ENCODE measurements at places on chromosomes 2 and 18. TPM values are rescaled to one million over a fixed set of nuclear protein-coding genes. Genes with fewer than 3 reads are reported as not detected.

GRCh38 chr2:179044500-179044899 lies 5.4 kb downstream of the CCDC141 start:
- no peak for DNase-seq

The SP110 gene
- 9.8 TPM for total RNA-seq

The DLGAP1 gene
- total RNA-seq: not detected

GRCh38 chr2:101657787-101658186 lies 39.7 kb upstream of the MAP4K4 start:
- DNase-seq: no peak

- DNase-seq: no peak
Observed at GRCh38 chr2:54585136-54585733, 129.1 kb downstream of the SPTBN1 start.

The TEX44 gene
- total RNA-seq: not detected

The KLHL14 gene
- not detected for total RNA-seq

GRCh38 chr18:13502585-13502984 lies 223.8 kb downstream of the FAM210A start:
- no peak for DNase-seq

The RND3 gene
- total RNA-seq: 22.1 TPM

- DNase-seq: no peak
Observed at GRCh38 chr2:36411962-36412444, 56.4 kb downstream of the CRIM1 start.

- no peak for DNase-seq
Observed at GRCh38 chr2:207969249-207969648, 56.1 kb downstream of the PLEKHM3 start.

The RAB27B gene
- 0.08 TPM for total RNA-seq

DNA sequence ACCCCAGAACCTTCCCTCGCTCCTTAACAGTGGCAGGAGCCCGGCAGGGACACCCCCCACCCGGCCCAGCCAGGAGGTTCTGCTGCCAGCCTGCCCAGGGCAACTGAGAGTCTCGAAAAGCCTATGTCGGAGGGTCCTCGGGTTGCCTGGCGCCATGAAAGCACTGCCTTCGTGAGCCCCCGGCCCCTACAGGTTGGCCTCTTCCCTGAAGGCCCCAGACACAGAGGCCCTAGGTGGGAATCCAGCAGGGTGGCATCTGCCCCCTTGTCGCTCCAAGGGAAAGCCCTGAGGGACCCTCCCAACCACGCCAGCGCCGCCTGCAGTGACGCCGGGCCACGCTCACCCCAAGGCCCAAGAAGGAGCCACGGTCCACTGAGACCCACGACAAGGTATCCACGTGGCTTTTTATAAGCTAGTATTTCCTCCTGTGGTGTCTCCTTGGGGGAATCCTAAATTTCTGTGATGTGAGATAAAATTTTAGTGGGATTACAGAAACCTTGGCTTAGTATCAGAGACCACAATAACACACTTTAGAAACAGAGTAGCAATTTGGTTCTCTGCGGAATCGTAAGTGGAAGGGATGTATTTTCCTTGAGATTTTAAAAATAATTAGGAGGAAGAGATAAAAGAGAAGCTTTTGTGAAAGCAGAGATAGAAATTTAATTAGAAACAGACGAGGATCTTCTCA lies 138.9 kb downstream of the HDAC4 start:
- no peak for DNase-seq

The BOLA3 gene
- total RNA-seq: 88.4 TPM

- DNase-seq: no peak
Observed at GRCh38 chr18:13558124-13558523, 168.2 kb downstream of the FAM210A start.

The SLC5A7 gene
- 0.11 TPM for total RNA-seq

GRCh38 chr2:88452980-88453582 lies 588 bp upstream of the FOXI3 start:
- DNase-seq: no peak

- DNase-seq: no peak
Observed at GRCh38 chr2:210662560-210662959, 106.2 kb downstream of the CPS1 start.

DNA sequence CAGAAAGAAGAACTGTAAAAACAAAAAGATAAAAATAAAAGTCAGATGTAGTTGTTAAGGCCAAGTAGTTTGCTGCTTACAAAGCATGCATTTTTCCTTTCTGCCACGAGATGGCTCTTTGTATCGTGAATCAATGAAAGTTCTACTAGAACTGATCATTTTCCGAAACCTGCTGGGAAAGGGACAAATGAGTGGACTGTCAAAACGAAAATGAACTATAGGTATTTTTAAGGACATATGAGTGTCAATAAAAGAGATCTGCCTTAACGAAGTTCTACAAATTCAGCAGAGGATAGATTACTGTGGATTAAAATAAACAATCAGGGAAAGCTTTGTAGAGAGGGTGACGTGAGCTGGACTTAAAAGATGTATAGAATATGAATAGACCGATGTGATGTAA lies 15.0 kb upstream of the ELOA2 start:
- DNase-seq: no peak

DNA sequence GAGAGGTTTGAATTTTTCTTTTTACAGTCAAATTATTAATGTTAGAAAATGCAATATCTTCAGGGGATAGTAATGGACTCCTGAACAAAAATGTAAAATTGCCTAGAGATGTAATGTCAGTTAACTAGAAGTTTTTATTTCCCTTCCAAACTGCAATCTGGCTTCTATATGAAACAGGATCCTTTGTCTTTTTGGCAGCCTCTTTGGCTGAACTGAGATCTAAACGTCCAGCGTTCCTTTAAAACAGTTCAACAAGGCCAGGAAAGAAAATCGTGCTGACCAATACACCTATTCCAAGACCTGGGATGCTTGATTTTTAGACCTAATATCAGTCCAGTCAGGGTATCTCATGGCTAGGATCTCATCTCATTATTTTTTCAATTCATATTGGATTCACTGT lies 245.5 kb downstream of the FIGN start:
- no peak for DNase-seq

DNA sequence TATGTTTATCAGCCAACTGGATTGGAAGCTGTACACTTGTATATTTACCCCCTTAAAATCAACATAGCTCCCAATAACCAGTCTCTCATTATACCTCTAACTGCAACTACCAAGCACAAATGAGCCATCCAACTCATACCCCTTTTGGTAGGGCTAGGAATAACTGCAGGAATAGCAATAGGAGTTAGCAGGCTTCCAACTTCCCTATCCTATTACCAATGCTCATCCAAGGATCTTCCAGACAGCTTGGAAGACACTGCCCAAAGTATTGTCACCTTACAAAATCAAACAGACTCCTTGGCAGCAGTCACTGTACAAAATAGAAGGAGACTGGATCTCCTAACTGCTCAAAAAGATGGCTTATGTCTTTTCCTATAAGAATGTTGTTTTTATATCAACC lies 61.6 kb downstream of the SLC25A12 start:
- no peak for DNase-seq

- no peak for DNase-seq
Observed at GRCh38 chr2:234869164-234869563, 82.7 kb upstream of the SH3BP4 start.

The CAPN14 gene
- total RNA-seq: 0.35 TPM

- no peak for DNase-seq
Observed at GRCh38 chr2:142688856-142689605, 188.4 kb upstream of the KYNU start.

The IL1B gene
- not detected for total RNA-seq

DNA sequence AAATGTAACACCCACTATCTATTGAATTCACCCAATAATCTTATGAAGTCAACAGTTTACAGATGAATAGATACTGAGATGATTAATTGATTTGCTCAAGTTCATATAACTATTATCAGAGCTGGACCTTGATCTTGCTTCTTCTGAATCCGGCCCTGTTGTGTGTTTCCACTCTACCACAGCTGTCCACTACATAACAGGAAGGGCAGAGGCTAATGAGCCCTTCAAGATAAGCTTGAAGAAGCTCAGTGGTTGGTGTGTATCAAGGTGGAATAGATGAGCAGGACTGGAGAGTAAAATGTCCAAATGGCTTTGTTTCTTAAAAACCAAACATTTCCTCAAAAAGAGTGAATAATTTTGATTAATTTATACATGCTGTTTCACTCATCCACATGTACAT lies 56.4 kb upstream of the ITGB6 start:
- DNase-seq: no peak

DNA sequence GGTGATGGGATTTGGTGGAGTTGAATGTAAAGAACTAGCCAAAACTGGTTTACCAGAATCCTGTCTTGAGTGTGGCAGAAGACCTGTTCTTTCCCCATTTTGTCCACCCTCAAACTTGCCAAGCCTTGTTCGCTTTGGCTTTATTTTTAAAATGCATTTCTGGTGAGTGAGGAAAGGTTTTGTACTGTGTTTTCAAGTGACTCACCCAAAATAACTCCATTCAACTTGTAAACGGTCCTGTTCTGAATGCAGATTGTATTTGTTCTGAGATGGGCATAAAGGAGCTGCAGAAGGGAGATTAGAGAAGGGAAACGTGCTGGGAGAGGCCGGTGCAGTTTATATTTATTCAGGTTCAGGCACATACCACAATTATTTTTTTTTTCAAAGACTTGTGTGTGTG lies 5.3 kb upstream of the ITPRID2 start:
- DNase-seq: no peak

DNA sequence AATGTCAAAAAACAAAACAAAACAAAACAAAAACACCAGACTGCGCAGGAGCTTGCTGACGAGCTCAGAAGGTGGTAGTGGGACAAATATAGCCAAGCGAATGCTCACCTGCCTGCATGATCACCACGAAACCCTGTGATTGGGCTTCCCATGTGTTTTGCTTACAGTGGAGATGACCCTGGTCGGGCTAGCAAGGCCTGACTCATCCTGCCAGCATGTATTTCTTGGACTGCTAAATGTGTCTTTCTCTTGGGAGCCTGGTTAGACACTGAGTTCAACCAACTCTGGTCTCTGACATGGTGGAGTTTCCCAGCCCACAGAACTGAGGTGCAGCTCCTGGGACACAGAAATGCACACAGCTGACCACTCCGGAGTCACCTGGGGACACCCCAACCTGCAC lies 30.7 kb upstream of the DUSP2 start:
- no peak for DNase-seq

The GAL3ST2 gene
- total RNA-seq: not detected

The MRPL19 gene
- 53.9 TPM for total RNA-seq

The EMILIN2 gene
- 24.6 TPM for total RNA-seq

The CMPK2 gene
- total RNA-seq: 3.4 TPM

The ADAM23 gene
- 69.1 TPM for total RNA-seq

The PTH2R gene
- not detected for total RNA-seq

- DNase-seq: no peak
Observed at GRCh38 chr18:47113796-47114540, 36.3 kb downstream of the HDHD2 start.

GRCh38 chr18:23903971-23904370 lies 110.6 kb upstream of the TTC39C start:
- DNase-seq: no peak

GRCh38 chr2:130353291-130354138 lies 2.3 kb upstream of the PTPN18 start:
- DNase-seq: peak; percentile 34

DNA sequence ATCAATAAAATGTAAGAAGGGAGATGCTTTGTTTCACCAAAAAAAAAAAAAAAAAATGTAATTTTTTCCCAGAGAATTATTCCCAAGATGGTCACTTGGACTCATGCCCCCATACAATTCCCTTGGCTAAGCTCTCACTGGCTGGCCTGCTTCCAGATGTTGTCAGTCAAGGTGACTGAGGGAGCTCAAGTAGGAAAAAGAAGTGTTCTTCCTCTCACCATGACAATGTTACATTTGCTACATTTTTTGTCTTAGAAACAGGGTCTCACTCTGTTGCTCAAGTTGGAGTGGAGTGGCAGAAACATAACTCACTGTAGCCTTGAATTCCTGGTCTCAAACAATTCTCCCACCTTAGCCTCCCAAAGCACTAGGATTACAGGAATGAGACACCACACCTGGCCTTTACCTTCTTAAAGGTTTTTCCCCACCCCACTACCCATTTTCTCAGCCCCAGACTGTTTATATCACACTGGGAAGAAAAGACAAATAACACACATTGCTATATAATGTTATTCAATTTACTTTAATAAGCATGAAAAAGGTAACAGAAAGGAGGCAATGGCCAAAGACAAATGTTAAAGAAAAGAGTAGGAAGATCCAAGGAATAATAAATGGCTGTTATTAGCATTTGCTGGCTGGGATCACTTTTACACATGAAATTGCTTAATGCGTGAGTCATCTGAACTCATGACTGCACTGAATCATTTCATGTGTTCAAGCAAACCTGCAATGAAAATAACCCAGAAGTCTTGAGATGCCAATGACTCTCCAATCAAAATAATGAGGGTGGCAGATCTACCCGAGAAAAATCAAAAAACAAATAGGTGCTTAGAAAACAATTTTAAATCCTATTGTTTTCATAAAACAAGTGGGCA lies 45.2 kb downstream of the ACVR1 start:
- no peak for DNase-seq

- DNase-seq: no peak
Observed at GRCh38 chr18:10454681-10455557, 484 bp downstream of the APCDD1 start.

The C2orf66 gene
- total RNA-seq: not detected

DNA sequence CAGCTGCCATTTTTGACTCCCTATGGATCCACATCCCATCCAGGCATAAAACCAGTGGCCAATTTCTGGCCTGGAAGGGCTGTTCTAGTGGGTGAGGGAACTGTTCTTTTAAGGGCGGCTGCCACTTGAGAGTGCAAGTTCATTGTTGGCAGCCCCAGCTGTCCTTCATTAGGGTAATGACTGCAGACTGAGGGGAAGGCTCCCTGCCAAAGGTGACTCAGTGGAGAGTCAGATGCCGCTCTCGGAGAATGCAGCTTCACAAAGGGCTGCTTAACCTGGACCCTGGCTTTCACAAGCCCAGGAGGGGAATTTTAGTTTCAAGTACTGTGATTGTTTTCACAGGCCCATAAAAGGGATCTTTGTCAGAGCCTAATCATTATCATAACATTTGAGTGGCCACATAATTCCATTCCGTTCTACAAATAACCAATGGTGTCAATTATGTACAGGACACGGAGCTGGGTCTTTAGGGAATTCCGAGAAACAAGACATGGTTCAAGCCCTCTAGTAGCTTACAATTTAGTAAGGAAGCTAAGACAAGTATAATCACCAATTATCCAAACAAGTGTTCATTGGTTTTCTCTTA lies 235.7 kb downstream of the CDCA7 start:
- DNase-seq: peak; percentile 73

The VWA3B gene
- 0.38 TPM for total RNA-seq

GRCh38 chr2:174337337-174338146 lies 2.8 kb downstream of the SP9 start:
- DNase-seq: peak; percentile 59

The EPB41L3 gene
- 10.5 TPM for total RNA-seq
